ENCODE measurements at places on chromosomes 1 and 21. TPM values are rescaled to one million over a fixed set of nuclear protein-coding genes. Genes with fewer than 3 reads are reported as not detected.

PRELP gene
- 12.8 TPM for total RNA-seq

WDR64 gene
- 1.3 TPM for total RNA-seq

RNF19B gene
- total RNA-seq = 23.7 TPM

MANEAL gene
- 15.3 TPM for total RNA-seq

CLDN17 gene
- total RNA-seq = not detected

CCDC185 gene
- not detected for total RNA-seq

AKNAD1 gene
- 0.16 TPM for total RNA-seq

SLC25A33 gene
- total RNA-seq = 8.9 TPM

F13B gene
- not detected for total RNA-seq

FMO3 gene
- 0.49 TPM for total RNA-seq

DENND2C gene
- 4.2 TPM for total RNA-seq

Data from camera-type eye (tissue), 1 donor.